Activated CD8-positive, alpha-beta memory T cell treated with anti-CD3 and anti-CD28 coated beads for 48 hours (primary cell): ENCODE measurements at places on chromosomes 4 and X.

- no peak for DNase-seq
These were observed 568.6 kb upstream of the BOD1L1 start for GRCh38 chr4:14196131-14196530.

DNA sequence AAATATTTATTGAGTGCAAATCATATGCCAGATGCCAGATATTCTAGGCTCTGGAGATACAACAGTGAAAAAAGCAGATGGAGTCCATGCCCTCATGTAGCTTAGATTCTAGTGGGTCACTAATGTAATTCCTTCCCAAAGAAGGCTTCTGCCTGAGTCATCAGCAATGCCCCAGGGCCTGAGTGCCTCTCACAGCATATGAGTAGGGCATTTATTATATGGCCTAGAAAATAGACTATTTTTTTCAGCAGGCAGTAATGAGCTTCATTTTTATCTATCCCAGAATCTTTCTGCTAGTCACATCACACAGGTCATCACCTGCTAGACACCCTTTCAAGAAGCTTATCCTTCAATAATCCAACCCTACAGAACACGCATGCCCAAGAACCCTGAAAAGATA is 22.3 kb downstream of the TMEM31 start:
- no peak for DNase-seq

DNA sequence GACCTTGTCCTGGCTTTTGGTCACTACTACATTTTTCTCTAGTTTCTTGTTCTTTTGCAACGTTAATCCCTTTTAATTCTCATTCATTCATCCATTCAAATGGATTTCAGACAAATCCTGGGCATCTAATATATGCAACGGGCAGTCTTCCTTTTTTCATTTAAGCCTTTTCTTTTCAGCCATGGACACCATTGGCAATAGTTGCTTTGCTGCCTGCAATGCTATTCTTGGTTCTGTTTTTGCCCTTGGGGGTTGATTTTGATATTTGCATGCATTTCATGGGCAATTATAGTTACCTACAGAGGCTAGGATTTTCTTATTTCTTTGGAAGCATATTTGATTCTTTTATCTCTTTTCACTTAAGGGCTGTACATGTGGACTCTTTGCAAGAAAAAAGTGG is 180.5 kb upstream of the ARX start:
- no peak for DNase-seq

DNA sequence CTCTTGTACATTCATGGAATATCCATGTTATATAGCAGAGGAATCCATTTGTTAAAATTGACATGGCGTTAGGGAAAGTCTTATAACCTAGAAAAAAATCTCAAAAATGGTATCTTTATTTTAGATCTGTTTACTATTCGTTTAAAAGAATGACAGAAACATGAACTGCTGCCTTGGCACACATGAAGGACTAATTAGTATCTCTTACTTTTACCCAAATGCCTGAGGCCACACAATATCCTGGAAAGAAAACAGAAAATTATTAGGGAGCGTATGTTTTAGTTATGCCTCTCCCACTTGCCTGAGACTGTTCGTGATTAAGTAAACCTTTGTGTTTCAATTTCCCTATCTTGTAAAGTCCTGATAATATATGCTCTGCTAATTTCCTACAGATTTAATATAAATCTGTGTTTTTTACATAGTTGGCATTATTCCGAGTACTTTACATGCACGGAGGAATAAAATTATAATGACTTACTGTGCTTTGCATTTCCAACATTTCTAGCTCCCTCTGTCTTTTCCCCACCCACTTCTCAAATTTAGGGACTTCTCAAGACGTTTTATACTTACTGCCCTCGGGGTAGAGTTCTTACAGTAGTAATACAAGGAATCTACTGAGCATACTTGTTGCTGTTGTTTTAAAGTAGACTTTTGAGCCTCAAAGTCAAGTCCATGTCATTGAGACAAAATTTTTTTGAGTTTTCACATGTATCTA is 147.3 kb downstream of the VEGFC start:
- no peak for DNase-seq

DNA sequence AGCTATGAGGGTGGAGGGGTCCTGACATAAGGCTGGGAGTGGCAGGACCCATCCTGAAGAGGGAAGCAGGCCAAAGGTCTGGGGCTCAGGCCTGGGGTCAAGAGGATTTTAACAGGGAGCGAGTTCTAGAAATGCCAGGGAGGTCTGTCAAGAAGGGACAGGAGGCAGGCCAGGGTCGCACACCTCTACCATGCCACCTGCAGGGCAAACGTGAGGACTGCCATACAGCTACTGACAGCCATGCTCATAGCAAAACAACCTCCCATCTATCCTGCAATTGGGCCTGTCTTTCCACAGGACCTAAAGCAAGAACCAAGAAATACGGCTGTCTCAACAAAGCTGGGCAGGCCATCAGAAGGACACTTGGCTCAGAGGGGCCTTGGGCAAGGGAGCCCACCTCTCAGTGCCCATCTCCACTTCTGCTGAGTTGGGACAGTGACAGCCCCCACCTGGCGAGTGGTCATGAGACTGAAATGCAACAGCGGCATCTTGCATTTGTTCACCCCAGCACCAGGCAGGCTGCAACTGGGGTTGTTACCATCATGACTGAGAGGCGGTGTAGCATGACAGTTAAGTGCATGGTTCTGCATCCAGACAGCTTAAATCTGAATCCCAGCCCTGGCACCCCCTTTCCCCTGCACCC is 92.7 kb downstream of the WFS1 start:
- DNase-seq, result no peak

- DNase-seq, result no peak
These were observed 290.7 kb upstream of the PCDH18 start for GRCh38 chr4:137823007-137823406.

- DNase-seq, result no peak
These were observed 293.6 kb upstream of the NDST3 start for GRCh38 chr4:117740736-117741135.

DNA sequence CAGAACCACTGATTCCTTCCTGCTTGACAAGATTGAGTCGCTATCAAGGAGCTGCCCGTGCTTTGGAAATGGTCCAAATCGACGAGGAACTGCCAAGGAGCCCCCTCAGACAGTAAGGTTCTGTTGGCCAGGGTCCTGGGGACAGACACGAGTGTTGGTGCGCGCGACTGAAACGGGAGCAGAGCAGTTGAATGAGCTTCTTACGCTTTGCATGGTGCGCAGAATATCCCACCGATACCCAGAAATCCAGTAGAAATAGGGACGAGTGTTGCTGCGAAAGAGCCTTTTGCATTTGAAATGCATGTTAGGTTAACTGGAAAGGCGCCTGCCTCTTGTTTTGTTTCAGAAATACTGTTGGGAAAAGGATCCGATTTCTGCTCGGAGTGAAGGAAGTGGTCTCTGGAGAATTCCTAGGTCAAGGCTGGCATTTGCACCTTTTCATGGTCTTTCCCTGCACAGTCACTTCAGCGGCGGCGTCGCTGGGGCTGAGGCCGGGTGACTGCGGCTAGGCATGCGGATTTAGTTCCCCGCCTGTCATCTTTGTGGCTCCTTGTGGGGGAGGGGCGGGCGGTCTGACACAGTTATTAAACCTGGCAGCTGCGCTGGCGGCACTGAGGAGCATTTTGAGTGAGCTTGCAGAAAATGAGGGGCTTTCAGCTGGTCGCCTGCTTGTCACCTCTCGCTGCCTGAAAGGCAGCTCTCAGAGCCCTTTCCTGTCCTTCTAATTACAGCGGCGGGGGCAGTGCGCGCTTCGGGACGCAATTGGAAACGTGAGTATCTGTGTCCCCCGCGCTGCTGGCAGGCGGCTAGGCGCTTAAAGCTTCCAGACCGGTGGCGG is 51.5 kb upstream of the TRIM2 start:
- DNase-seq, result peak; percentile 61

DNA sequence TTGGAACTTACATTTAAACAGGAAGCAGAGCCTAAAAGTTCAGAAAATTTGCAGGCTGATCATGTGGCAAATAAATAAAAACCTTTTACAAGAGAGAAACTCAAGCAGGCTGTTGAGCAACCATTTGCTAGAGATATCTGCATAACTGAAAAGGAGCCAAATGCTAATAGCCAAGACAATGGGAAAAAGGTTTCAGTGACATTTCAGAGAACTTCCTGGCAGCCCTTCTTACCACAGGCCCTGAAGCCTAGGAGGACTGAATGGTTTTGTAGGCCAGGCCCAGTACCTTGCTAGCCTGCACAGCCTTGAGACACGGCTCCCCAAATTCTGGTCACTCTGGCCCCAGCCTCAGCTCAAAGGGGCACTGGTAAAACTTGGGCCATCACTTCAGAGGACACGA is 945.1 kb downstream of the ADGRL3 start:
- no peak for DNase-seq

- DNase-seq, result no peak
These were observed 356.8 kb downstream of the BMPR1B start for GRCh38 chr4:95114521-95114920.

GRCh38 chr4:141388481-141388880 is 167.8 kb downstream of the ZNF330 start:
- DNase-seq, result no peak

DNA sequence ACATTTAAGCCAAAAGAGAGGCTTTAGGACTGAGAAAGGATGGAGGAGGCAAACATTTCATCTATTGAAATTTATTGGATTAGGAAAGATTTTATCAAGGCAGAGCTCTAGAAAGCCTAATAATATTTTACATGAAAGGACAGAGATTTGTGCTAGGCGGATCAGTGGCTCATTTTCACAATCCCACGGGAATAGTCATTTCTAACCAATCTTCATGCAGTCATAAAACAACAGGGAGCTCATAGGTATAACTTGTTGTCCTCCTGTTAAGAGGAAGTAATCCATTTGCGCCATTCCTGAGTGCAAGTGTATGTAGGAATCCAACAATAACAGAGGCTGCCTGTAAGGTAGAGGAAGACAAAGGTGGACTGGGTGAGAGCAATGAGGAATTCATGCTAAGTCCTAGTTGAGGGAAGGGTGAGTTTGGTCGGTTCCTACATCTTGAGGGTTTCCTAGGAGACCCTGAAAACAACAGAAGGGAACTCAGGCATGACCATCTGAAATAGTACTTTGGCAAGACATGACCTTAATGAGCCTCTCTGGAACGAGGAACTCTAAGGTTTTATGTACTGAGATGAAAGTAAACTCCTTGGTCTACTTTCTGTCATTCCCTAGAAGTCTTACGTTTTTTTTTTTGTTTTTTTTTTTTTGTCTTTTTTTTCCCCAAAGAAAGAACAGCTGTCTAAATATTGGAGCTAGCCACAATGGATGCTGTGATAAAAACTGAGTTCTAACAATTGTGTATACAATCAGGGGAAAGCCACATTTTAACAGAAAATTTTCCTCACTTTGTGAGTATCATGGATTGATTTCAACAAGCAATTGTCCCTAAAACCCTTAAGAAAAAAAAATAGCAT is 89.7 kb downstream of the GEMIN8 start:
- no peak for DNase-seq

DNA sequence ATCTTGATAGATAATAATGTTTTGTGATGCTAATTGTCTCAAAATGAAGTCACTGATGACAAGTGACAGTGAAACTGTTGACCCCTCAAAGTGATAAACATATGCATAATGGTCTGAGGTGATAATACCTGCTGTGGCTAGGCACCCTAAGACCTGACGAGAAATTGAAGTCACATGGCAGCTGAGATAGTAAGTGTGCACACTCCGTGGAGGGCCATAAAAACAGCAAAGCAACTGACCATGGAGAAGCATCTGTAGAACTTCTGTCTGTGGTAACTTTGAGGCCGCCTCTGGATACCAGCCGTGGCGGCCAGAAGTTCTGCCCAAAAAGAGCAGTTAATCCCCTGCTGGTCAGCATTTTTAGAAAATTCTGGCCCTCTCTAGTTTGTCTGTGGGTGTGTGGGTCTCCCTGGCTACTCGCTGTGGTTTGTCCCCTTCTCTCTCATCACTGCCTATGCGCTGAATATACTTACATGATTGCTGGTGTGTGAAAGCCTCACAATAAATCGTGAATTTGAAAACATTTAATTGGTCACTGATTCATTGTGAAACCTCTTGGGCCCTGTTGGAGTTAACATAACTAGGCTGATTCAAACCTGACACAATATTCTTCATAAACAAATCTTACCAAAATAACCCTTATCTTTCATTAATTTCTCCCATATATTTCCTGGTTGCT is 50.6 kb downstream of the CCDC149 start:
- no peak for DNase-seq

- no peak for DNase-seq
These were observed 45.3 kb upstream of the RPS6KA3 start for GRCh38 chrX:20312018-20312417.

DNA sequence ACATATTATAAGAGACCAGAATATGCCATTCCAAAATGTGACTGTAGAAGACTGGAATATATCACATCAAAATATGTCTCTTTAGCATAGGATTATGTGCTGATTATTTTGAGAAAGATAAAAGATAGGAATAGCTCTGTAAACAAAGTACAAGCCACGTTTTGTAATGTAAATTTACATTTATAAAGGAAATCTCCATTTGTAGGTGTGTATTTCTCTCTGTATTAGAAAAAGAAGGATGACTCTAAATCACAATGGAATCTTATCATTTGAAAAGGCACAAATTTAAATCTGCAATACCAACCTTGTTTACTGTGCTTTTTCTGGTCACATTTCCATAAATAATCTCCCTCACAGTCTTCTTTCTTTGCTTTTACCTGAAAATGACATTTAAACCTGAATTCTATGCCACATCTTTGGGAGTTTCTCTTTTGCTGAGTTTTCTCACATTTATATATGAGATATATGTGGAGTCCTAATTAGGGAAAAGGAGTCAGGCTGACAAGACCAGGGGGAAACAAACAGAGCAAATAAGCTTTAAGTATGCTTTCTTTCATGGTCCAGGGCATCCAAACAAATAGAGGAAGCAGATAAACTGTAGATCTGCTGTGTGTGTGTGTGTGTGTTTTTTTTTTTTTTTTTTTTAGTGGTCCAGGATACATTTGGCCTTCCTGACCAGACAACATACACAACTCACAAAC is 244.0 kb downstream of the CPXCR1 start:
- no peak for DNase-seq

GRCh38 chrX:47226071-47226470 is 6.7 kb upstream of the USP11 start:
- no peak for DNase-seq

DNA sequence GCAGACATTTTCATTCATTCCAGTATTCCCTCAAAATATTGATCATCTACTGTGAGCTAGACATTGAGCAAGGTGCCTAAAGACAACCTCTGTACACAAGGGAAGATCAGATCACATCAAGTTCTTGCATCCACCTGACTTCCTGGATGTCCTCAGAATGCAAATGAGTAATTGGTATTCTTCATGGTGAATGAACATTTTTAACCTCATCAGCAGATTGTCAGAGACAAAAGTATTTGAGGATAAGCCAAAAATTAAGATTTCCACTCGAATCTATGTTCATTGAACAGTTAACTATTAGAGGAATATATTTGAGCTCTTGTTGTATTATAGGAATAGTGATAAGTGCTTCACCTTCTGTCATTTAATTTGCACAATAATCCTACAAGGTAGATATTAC is 1.3 kb downstream of the SMARCAD1 start:
- no peak for DNase-seq
